Sigmoid colon (tissue), 7 donors: ENCODE measurements at places on chromosomes 3 and 15.
A peak's percentile ranks its signal among the peaks of the same experiment; 100 is the strongest.

- DNase-seq: no peak
These were observed 124.3 kb upstream of the UMPS start for GRCh38 chr3:124605781-124606579.

GRCh38 chr3:160374925-160375324 lies 24.1 kb downstream of the IFT80 start:
- DNase-seq: no peak

- DNase-seq: no peak
These were observed 17.6 kb downstream of the ELP6 start for GRCh38 chr3:47495886-47496285.

GRCh38 chr3:43861635-43862034 lies 170.9 kb downstream of the ABHD5 start:
- DNase-seq: peak; percentile 33

- no peak for DNase-seq
These were observed 856 bp downstream of the ABCF3 start for GRCh38 chr3:184186902-184187207.

DNA sequence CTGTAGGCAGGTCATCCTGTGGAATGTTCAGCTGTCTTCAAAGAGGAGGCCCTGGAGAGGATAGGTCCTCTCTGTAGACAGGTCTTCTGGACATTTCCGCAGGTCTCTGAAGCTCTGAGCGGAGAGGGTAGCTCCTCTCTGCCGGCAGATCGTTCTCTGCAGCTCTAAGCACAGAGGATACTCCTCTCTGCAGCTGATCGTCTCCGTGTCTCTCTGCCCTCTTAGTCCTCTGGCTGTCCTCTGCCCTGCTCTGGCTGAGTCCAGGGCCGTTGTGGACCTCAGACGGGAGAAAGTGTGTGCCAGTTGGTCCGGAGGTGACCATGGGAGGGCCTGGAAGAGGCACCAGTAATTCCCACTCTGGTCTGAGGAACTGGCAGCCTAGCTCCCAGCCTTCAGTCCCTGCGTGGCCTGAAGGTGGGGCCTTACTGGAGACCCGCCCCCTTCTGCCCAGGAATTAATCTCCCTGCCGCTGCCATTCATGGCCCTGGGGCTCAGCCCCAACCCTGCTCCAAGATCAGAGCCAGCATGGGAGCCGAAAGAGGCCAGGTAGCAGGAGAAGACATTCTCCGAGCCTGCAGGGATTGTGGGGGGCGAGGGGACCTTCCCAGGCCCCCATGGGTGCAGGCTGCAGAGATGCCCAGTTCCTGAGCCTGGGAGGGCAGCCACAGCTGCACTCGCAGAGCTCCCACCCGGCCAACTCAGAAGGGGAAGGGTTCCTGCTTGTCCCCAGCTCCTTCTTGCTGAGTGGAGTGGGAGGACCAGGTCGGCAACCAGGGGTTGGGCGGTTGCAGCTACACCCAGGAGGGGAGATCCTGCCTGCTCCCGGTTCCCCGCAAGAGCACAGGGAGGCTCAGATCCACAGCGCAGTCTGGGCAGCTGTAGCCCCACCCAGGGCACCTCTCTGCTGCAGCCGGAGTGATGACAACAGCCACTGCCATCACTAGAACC lies 488.7 kb downstream of the RSL24D1 start:
- peak; percentile 48 for DNase-seq

DNA sequence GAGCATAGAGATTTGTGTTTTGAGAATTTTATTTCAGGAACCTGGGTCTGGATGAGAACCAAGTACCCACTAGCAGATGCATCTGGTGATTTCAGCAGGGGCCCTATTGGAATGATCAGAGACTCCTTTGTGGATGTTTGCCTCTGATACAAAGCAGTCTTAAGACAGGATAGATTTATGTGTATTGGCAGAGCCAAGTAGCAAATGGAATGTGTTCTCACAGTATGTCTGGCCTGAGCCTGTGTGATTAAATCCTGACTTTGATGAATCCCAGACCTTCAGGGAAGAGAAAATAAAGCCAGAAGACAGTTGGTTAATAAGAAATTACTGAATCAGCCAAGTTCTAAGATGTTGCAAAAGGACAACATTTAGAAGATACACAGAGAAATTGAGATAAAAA lies 755.5 kb upstream of the SEMA6D start:
- no peak for DNase-seq

DNA sequence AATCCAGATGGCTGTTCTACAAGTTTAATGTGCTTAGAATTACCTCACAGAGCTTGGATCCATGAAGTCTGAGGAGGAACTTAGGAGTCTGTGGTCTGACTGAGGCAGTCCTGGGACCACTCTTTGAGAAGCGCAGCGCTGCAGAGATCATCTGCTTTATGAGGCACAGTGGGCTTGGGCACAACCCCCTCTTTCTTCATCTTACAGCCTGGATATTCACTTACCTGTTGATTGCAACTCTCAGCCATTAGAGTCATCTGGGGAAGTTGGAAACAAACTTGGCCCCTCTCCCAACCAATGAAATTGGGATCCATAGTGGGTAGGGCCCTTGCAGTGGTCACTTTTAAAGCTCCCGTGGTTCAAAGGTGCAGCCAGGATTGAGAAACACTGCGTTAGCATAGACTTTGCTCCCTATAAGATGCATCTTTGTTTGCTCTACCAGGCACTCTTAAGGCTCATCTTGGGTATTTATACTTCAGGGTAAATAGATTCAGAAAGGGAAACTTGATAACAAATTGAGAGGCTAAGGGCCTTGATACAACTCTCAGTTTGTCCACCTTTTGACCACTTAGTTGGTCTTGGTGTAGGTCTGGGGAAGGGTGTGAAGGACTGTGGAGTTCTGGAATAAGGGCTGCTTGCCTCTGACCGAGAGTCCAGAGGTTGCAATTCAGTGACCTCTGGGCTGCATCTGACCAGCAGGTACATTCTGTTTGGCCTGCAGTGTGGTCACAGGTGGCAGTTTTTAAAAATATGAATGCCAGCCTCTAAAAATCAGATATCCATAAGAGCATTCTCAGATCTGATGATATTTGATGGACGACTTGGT lies 22.8 kb downstream of the FEM1B start:
- no peak for DNase-seq
